ENCODE measurements at places on chromosomes 1 and 21.
A peak's percentile ranks its signal among the peaks of the same experiment; 100 is the strongest.

- DNase-seq = peak; percentile 39
Measured at GRCh38 chr1:236522937-236523703, 662 bp upstream of the LGALS8 start.

DNA sequence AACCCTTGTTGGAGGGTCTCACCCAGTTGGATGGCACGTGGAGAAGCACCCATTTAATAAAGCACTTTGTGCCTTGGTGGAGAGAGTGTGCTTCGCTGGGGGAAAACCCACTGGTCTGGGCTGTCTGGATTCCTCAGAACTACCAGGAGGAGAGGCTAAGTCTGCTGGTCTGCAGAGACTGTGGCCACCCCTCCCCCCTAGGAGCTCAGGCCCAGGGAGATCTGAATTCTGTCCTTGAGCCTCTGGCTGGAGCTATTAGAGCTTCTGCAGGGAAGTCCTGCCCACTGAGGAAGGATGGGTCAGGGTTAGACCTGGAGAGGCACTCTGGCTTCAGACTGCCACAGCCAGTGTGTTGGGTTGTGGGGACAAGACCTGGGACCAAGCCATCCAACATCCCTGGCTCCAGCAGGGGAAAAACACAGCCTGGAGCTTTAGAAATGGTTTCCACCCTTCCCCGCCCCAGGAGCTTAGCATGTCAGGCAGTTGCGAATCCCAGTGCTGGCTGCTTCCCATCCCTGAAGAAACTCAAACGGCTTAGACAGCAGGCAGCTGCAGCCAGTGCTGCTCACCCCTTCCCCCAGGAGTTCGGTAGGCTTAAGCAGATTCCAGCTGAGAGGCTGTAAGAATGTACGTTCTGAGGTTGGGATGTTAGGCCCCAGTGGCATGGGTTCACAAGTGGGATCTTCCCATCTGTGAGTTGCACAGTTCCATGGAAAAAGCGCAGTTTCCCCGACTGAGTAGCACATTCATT, 288.3 kb downstream of the TGFB2 start:
- no peak for DNase-seq

- no peak for DNase-seq
Measured at GRCh38 chr1:110645821-110646735, 28.7 kb downstream of the KCNA3 start.

GRCh38 chr1:226697151-226697928, 41.7 kb downstream of the ITPKB start:
- DNase-seq = no peak

DNA sequence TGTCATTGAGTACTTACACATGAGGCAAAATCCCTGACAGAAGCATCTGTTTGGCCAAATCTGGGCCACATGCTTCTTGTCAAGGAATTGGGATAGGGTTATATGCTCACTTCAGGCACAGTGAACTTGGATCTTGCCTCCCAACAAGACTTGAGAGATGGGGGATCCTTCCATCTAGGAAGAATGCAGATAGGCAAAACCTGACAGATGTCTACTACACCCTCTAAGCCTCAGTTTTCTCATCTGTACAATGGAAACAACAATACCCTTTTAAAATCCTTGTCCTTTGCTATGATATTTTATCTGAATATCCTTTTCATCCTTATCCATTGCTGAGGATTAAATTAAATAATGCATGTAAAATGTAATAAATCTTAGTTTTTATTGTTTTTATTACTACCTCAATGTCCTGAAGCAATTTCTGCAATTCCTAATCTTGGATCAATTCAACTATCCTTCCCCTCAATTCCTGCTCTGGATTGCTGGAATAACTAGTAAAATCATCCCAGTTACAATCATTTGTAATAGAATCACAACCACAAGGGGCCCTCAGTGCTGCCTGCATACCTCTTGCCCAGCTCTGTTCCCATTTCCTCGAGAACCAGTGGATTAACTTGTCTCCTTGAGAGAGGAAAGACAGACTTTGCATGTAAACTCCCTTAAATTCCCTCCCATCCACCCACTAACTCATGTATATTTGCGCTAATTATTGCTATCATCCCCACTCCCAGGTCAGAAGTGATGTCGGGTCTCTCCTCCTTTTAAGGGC, 8.1 kb upstream of the XPR1 start:
- no peak for DNase-seq

- no peak for DNase-seq
Measured at GRCh38 chr1:216154063-216154462, 269.2 kb downstream of the USH2A start.

DNA sequence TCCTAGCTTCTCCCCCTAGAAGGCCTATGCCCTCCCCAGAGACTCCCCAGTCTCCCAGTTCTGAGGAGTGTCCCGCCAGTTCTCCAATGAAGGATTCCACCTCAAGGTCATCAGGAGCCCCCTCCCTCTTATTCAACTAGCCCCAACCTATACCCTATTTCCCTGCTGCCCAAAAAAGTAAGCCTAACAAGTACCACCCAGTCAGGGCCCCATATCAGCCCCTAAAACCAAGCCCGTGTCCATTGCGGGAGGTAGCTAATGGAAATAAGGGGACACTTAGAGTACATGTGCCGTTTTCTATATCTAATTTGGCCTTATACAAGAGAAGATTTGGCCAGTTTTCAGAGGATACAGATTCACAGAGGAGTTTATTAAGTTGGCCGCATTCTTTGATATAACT, 416.2 kb downstream of the MATN1 start:
- DNase-seq = no peak

DNA sequence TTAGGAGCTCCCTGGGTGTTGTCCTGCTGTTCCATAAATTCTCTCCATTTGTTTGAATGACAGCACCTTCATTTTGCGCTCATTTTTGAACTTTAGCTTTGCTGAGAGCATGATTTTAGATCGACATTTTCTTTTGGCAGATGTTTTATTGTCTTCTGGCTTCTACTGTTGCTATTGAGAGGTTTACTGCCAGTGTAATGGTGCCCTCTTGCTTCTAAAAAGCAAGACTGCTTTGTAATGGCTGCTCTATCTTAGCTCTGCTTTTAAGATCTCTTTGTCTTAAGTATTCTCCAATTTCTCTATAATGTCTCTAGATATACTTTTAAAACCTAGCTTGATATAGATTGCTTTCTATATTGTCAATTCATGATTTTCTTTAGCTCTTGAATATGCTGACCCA, 27.8 kb downstream of the THEM4 start:
- no peak for DNase-seq

GRCh38 chr1:49293016-49293415, 516.3 kb upstream of the BEND5 start:
- DNase-seq = no peak

DNA sequence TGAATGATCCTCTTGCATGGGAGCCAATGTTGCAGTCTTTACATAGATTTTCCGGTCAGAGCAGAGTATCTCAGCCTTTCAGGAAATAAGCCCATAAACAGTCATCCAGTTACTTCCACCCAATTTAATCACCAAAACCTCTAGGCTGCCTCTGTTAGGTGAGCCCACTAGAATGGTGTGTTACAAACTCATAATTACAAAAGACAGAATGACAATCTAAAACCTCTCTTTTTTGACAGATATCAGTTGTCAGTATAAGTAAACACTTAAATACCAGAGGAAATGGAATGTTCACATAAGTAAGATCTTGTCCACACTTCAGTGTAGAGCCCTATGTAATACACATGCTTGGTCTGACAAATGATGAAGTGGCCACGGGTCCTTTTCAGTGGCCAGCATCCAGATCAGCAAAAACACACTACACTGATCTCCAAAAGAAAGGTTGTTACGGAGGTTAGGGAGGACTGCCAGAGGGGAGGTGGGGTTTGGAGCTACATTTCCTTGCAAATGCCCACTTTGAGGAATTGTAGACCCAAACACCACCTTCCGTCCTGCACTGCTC, 71.3 kb upstream of the FBXO28 start:
- peak; percentile 62 for DNase-seq

GRCh38 chr21:41801321-41802197, 34.7 kb upstream of the RIPK4 start:
- no peak for DNase-seq

DNA sequence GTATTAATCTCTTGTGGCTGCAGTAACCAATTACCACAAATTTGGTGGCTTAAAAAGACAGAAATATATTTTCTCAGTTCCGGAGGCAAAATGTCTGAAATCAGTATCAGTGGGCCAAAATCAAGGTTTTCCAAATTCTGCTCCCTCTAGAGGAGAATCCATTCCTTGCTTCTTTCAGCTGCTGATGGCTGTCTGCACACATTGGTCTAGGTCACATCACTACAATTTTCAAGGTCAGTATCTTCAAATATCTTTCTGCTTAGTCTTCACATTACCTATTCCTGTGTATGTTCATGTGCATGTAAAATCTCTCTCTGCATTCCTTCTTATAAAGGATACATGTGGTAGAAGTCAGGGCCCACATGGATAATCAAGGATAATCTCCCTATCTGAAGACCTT, 999.4 kb downstream of the KCNT2 start:
- no peak for DNase-seq

DNA sequence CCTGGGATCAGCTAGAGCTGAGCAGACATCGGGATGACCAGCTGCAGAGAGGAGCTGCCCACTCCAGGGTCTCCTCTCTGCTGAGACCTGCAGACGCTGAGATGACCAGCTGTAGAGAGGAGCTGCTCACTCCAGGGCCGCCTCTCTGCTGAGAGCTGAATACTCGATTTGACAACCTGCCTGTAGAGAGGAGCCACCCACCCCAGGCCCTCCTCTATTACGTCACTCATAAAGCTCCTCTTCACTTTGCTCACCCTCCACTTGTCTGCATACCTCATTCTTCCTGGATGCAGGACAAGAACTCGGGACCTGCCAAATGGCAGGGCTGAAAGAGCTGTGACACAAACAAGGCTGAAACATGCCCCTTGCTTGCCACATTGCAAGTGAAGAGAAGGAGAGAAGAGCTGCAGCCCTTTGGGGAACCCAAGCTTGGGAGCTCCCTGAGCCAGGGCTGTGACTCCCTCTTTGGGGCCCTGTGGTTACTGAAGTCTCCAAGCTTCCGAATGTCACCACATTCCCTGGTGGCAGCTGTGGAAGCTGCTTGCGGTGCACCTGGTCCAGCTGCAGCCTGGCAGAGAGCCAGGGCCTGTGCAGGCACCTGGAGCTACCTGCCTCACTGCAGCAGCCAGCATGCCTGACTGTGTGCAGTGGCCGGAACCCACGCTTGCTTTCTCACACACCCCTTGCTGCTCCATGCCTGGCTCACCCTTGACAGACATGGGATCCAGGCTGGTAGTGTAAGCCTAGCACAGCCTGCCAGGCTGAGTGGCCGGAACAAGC, 59.6 kb downstream of the CC2D1B start:
- peak; percentile 61 for DNase-seq

- DNase-seq = no peak
Measured at GRCh38 chr21:14306126-14306907, 76.6 kb downstream of the HSPA13 start.

- peak; percentile 53 for DNase-seq
Measured at GRCh38 chr1:150973836-150974579, 627 bp downstream of the CERS2 start.

DNA sequence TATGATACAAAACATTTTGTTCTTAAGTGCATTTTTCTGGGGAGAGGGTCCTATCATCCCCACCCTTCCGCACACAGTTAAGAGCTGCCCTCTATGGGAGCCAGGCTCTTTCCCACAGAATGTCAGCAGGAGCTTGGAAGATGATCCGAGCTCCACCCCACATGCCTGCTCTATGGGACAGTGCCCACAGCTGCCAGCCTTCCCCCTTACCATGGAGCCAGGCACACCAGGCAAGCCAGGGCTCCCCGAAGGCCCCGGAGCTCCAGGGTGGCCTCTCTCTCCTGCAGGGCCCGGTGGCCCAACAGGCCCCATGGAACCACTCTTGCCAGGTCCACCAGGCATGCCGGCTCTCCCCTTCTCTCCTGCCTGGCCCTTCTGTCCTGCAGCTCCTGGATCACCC, 10.4 kb upstream of the PEF1 start:
- no peak for DNase-seq

DNA sequence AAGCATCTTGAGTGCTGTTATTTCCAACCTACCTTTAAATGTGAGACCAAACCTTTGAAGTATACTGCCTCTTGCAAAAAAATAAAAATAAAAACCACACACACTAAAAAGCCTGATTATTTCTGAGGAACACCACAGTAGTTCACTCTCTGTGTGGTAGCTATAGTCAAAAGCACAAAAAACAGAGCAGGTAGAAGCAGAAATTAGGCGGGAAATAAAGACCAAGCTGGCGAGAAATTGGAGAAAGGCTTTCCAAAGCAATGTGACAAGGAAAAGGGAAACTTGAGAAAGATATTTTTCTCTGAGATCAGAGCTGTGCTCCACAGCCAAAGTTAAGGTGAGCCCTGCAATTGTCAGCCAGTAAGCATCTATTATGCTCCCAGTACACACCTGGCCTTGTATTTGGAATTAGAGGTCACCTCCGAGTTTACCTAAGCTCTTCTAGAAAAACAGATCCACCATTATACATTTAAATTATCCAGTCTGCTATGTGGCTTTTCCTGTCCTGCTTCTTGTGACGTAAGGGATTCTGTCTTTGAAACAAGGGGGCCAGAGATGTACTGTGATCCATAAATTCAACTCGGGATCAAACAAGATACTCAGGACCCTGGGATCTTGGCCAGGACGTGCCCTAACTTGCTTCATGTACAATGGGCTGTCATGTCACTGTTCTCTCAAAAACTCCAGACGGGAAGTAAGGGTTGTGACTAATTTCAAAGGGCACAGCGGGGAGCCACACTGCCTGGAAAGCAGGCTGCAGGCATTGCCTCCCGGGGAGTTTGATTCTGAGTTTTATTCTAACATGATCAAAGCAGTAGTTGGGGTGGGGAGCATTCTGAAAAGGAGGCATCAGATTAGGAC, 39.8 kb upstream of the RAB4A start:
- DNase-seq = peak; percentile 71

DNA sequence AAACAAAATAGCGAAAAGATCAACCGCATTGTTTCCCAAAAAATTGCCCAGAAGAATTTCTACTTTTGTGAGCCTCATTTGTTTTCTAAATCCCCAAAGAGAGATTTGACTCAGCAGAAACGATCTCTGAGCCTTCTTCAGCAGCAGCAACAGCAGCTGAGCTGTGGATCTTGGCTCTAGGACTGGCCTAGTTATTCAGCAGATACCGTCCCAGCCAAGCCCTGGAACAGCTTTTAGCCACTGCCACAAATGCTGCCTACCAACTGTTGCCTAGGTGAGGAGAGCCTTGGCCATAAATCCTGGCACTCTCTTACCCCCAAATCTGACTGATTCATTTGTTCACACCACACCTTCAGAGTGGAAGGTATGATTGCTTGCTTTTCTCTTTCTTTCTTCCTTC, 320.1 kb downstream of the TGFB2 start:
- DNase-seq = no peak

GRCh38 chr1:154955039-154955717, 721 bp downstream of the PBXIP1 start:
- DNase-seq = peak; percentile 62

All from NCI-H2081 (cell line).